ENCODE measurements at places on chromosomes 5 and 9. TPM values are rescaled to one million over a fixed set of nuclear protein-coding genes. Genes with fewer than 3 reads are reported as not detected.

The FCN1 gene
- not detected for total RNA-seq

The PCDHB11 gene
- 1.1 TPM for total RNA-seq

DNA sequence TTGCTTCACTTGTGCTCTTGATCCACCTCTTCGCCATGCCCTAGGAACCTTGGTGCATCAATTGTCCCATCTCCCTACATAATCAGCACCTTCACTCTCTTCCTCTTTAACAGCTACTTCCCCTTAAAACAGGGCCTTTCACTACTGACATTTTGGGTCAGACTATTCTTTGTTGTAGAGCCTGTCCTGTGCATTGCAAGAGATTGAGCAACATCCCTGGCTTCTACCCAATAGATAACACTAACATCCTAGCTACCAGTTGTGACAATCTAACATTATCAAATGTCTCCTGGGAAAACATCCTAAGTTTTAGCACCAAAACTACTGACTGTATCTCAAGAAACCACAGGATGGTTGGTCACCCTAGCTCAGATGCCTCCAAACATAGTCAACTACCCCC lies 854.3 kb upstream of the DMAC1 start:
- no peak for DNase-seq

DNA sequence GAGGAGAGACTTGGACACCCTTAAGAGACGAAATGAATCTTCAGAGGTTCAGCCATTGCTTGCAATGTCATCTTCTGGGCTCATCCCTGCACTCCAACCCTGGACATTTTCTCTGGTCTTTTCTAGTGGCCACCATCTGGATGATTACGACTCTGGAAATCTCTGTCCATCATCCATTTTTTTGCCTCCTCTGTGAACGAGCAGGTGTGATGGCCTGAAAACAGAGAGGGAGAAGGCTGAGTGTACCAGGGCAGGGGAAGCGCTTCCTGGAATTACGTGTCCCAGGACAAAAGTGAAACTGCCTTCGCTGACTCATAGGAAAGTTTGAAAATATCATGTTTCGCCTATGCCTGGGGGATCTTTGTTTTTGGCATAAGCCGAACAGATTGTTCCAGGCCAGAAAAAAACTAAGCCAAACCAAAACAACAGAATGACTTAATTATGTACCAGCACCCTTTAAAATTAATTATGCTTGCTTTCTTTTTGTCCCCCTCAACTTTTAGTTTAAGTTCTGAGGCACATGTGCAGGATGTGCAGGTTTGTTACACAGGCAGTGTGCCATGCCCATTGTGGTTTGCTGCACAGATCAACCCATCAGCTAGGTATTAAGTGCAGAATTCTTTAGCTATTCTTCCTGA lies 31.9 kb downstream of the ANKRD33B start:
- DNase-seq = peak; percentile 93

DNA sequence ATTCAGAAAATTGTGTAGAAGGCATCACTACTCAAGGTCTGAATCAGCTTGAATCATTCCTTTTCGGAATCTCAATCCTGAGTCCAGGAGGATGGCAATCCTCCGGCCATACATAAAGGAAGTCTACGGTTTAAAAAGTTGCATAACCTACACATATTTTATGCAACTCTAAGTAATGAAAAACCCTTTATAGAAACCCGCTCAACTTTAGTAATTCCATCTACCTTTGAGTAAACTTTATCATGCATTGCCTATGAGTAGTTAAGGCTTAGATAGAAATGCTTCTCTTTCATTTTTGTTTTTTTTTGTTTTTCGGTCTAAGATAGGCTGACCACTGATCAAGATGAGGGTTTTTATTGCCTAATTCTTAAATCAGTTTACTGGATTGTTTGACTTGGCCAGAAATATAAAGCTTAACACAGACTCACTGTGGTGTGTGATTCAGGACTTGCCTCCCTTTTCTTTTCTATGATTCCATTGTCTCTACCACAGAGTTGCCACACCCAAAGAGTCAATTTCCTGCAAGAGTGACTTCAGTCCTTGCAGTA lies 85.0 kb downstream of the LURAP1L start:
- DNase-seq = peak; percentile 92

DNA sequence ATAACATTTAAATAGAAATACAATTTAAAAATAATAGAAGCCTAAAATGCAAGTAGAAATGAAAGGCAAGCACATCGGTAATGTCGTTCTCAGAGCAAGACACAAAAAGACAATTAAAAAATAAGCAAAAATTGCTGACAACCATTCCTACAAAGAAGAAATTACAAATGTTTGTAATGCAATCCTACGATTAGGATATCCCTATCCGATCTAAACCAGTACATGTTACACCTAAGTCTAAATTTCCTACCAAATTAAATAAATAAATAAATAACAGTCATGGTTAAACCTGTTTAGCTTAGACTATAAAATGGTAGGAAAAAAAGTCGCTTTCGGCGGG lies 90.0 kb downstream of the ANXA2R start:
- no peak for DNase-seq

Measured in Daoy (cell line).